ENCODE measurements at places on chromosomes 1 and 21.

GRCh38 chr1:39332828-39333227 lies 128.3 kb downstream of the MACF1 start:
- no peak for DNase-seq

- no peak for DNase-seq
Measured at GRCh38 chr1:166796620-166797236, 42.5 kb upstream of the POGK start.

- no peak for DNase-seq
Measured at GRCh38 chr21:42447182-42447581, 43.5 kb downstream of the UBASH3A start.

DNA sequence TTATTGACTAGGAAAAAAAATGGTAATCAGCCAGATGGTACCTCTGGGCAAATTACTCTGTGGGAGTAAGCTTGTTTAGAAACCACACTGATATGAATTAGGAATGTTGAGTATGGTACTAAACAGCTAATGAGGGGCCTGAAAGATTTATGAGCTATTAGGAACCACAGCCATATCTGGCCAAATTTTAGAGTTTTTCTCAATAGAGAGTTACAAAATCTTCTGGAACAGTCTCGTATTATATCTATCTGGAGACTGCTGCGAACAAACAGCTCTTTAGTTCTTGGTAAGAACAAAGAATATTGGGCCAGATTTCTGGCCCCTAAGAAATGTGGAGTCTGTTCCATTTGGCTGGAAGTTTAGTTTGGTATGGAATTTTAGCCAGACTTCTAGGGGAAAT lies 4.9 kb upstream of the PODN start:
- DNase-seq = no peak

DNA sequence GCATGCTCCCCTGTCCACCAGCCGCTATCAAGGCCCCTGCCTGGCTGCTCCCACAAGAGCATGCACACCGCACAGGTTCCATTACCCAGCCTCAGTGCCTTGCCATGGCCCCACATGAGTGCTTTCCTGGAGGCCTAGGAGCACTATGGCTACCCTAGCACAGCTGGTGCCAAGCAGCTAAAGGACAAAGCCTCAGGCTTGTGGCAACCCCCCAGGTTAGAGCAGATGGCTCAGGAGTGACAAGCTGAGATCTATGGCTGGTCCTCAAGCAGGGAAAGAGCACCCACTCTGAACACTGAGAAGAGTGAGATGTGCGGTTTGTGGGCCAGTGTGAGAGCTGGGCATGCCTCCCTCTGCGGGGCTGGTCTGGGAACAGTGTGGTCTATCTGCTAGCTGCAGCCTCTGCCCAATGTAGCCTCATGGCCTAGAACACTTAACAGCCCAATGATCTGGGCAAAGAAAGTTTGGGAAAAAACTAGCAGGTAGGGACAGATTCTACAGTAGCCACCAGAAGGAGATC lies 129.8 kb downstream of the VAV3 start:
- no peak for DNase-seq

- no peak for DNase-seq
Measured at GRCh38 chr21:27614231-27614630, 647.3 kb upstream of the ADAMTS5 start.

GRCh38 chr1:17125756-17126237 lies 6.5 kb upstream of the PADI2 start:
- peak; percentile 68 for DNase-seq

DNA sequence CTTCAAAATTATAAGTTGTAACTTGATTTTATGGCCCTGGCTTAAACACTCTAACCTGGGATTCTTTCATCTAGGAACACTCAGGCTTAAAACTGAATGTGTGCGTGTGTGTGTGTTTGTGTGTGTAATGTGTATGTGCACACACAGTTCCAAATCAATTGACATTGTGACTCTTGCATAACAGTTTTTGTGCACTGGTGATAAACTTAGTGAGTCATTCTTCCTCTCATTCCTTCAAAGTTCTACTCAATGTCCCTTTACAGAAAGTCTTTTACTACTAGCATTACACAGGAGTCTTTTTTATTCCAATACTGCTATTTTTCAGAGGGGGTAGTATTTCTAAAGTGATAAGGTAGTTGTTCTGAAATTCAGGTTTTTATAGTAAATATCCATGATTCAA lies 943.6 kb downstream of the KCNT2 start:
- peak; percentile 55 for DNase-seq

- DNase-seq = no peak
Measured at GRCh38 chr1:223765719-223766340, 53.5 kb downstream of the CAPN2 start.

DNA sequence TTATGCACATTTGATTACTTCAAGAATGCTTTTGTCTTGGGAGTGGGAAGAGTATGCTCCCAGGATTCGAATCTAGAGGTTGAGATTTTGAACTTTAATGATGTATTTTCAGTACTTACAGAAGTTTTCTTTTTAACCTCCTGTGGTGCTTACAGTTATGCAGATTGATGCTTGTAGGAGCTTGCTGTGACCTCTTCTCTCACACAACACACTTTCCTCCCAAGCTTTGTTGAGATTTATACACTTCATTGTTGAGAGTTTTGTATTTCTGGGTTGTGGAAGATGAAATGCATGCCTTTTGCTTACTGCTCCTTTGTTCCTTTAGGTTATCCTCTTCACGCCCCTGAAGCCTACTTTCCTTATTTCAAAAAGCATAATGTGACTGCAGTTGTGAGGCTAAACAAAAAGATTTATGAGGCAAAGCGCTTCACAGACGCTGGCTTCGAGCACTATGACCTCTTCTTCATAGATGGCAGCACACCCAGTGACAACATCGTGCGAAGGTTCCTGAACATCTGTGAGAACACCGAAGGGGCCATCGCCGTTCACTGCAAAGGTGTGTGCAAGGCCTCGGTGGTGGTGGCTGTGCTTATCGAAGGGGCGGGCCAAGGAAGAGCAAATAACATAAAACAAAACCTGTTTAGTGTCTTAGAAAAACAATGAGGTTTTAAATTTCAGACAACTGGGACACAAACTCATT lies 75.5 kb upstream of the GPR88 start:
- DNase-seq = no peak

DNA sequence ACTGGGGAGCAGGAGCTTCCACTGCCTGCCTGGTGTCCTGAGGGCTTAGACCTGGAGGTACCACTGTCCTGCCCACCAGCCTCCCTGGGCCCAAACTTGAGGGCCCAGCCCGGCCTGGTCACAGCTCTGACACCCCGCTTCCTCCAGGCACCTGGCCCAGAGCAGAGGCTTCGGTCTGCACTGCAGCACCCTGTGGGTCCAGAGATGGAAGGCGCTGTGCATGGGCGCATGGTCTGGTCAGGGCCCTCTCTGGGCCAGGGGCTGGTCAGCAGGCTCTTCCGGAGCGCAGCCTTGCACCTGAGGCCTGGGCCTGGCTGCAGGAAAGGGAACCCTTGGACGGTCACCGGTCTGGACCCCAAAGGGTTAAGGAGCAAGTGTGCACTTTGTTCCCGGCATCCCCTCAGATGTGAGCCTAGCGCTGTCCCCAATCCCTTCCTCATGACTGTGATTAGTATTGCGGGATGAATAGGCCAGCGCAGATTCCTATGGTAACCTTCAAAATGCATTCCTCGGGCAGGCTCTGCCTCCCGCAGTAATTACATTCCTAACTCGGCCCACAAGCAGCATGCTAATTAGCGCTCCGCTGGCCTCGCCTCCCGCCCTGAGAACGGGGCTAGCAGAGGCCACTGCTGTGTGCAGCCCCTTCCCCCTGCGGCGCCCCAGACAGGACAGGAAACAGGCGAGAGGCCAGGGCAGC lies 36.3 kb downstream of the PRDM16 start:
- DNase-seq = no peak

DNA sequence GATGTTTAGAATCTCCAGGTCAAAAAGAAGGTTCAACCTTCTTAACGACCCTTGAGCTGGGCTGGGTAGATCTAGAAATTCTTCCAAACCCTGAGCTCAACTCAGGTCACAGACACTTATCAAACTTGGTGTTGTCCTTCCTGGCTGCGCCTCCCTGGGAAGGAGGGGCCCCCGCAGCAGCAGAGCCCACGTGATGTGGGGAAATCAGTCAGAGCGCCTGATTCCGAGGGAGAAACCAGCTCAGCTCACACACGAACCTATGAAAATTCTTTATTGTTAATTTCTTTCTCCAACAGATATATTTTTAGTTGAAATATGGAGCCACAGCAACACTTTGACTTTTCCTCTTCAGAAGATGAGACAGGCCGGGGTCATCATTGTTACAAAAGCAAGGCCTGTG lies 24.3 kb upstream of the CLSTN1 start:
- DNase-seq = no peak

DNA sequence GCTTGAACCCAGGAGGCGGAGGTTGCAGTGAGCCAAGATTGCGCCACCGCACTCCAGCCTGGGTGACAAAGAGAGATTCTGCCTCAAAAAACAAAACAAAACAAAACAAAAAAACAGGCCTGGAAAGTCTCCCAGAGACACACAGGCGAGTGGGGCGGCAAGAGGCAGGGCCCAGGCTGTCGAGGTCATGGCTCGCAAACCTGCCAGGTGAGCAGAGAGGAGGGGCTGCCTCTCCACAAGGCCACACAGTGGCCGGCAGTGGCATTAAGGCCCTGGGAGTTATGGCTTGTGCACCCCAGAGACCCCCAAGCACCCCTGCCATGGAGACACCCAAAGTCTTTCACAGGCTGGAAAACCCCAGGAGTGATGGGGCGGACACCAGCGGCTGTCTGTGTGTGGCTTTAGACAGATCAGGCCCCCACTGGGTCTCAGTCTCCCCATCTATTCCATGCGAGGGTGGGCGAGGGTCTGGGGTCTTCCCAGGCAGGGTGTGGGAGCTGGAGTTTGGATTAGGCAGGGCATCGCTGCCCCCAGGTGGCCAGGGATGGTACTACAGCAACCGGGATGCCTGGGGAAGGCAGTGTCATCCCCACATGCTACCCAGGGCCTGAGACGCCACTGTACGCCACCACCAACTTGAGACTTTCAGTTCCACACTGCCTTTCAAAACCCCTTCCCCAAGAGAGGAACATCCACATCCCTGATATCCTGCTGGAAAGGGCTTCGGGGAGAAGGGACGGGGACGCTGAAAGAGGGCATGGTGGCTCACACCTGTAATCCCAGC lies 7.3 kb upstream of the CTRC start:
- peak; percentile 36 for DNase-seq

DNA sequence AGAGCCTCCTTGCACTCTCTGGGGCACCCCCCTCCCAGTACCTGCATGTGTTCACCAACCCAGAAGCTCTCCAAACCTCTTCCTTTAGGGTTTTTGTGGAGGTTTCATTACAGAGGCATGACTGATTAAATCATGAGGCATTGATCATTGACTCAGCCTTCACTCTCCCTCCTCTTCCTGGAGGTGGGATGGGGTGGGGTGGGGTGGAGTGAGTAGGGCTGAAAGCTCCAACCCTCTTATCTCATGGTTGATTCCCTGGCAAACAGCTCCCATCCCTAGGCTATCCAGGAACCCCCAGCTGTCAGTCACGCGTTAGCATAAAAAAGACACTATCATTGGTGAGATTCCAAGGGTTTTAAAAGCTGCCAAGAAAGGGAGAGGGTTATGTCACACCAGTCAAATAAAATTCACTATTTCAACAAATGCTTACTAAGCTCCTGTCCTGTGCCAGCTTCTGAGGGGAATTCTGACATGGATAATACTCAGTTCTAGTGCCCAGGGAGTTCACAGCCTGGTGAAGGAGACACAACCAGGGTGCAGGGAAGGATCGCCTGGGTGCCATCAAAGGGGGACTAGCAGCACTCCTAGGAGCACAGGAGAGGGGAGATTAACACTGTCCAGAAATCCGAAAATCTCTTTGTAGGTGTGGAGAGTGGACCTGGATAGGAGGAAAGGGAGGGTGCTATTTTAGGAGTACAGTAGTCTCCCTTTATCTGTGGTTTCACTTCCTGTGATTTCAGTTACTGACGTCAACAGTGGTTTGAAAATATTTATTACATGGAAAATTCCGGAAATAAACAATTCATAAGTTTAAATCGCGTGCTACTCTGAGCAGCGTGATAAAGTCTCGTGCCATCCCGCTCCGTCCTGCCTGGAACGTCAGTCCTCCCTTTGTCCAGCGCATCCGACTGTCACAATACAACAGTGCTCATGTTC lies 6.8 kb upstream of the IL24 start:
- DNase-seq = peak; percentile 84

GRCh38 chr1:167829868-167830267 lies 84.1 kb downstream of the ADCY10 start:
- no peak for DNase-seq

GRCh38 chr1:6975331-6976043 lies 190.2 kb downstream of the CAMTA1 start:
- no peak for DNase-seq

- no peak for DNase-seq
Measured at GRCh38 chr1:12637693-12638092, 6.2 kb upstream of the AADACL4 start.

- DNase-seq = peak; percentile 7
Measured at GRCh38 chr1:202858331-202858730, 30.6 kb downstream of the RABIF start.

- DNase-seq = no peak
Measured at GRCh38 chr1:152683846-152684245, 2.1 kb upstream of the LCE2B start.

DNA sequence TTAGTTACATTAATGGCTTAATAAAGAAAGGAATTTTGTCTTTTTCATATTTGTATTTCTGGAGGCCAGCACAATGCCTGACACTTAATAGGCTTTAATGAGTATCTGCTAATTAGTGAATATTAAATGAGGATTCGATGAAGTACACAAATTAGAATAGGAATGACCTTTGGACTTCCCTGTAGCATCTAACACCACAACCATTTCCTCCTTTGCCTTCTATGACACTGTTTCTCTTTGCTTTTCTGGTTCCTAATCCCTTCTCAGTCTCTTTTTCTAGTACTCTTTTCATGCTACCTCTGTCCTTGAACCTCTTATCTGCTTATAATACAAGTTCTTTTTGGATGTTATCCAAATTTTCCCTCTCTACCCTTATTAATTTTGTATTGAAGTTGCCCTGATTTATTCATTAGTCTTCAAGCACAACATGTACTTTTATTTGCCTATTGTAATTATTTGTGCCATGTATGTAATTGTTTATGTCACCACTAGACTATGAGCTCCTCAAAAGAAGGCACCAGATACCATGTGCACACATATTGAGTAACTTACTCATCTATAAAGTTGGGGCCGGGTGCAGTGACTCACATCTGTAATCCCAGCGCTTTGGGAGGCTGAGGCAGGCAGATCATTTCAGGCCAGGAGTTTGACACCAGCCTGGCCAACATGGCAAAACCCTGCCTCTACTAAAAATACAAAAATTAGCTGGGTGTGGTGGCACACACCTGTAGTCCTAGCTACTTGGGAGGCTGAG lies 23.8 kb downstream of the RPS27 start:
- peak; percentile 76 for DNase-seq

- no peak for DNase-seq
Measured at GRCh38 chr1:23638188-23638619, 53.4 kb upstream of the RPL11 start.

- peak; percentile 44 for DNase-seq
Measured at GRCh38 chr1:17661546-17662157, 93.5 kb upstream of the ACTL8 start.

DNA sequence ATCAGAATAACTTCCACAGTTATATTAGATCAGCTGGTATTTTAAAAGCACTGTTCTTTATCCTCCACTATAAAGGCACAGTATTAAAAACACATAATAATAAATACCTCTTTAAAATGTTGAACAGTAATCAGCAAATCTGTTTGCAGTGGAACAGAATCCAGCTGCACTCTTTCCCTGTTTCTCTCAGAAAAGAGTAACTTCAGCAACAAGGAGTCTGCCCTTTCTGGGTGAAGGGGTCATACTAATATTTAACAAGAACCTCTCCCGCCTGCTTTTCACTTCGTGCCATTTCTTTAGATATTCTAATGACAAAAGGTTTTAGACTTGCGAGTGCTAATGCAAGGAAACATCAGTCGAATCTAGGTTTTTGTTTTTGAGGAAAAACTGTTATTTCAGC lies 194.2 kb upstream of the FMN2 start:
- DNase-seq = no peak

- no peak for DNase-seq
Measured at GRCh38 chr1:115954684-115955083, 21.6 kb upstream of the SLC22A15 start.

Data from IMR-90 (cell line).